ENCODE measurements at places on chromosomes 13 and 19.

DNA sequence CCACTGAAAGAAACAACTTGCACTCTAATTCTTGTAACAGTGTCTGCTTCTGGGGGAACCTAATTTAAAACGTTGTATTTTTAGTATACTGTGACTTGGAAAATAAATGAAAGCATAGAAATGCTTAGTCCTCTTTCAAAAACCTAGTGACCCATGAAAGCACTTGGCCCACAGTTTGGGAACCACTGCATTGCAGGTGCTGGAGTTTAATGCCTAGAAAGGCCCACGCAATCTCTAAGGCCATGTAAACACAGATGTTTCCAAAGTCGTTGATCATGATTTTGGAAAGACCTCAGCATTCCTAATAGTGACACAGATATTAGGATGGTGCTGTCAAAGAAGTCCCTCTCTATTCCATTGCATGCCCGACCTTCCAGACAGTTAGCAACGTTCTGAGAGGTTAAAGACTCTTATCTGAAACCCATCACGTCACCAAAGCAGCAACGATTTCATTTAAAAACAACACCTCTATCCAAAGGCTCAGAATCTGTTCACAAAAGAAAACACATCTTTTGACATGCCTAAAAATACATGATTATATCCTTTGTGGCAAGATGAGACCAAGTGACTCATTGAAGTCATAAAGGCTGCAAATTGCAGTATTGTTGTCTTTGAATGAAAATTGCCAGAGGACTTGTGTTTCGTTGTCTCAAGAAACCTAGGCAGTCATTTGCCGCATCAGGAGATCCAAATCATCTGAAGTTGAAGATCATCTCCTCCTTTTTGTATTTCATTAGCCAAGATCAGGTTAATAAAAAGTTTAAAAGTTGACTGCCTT, 328.0 kb upstream of the ZNF507 start:
- no peak for DNase-seq

- DNase-seq, result peak; percentile 89
These were observed 7.6 kb downstream of the CAPN12 start for GRCh38 chr19:38736413-38737280.

DNA sequence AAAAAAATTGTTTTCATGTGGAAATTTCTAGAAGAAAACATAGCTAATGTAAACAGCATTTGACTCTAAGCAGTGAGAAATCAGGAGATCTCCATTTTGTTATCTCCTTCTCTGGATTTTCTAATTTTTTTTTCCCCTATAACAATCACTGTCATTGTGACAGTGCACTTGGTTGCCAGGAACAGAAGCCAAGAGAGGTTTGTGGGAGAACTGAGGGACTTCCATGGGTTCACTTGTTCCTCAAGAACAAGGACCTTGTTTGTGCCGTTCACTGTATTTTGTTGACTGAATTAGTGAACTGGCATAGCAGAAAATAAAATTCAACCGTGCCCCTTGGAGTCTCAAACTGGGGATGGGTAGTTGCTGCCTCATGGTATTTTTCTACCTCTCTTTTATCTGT, 17.1 kb downstream of the SHISA7 start:
- no peak for DNase-seq

DNA sequence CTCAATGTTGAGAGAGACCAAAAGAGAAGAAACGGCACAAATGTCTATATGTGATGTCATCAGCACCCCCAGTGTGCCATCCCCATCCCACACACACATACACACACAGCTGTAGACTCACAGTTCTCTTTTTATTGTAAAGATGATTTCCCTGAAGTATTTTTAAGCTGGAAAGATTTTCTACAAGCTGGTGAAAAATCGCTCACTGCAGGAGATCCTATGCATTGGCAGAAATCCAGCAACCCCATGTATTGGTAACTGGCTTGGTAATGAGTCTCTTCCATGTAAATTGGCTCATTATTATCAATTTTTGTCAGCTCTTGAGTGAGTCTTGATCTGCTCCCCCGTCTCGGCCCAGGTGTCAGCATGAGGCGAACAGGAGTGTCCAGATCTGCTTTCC, 107.1 kb upstream of the UQCRFS1 start:
- no peak for DNase-seq

- DNase-seq, result no peak
These were observed 15.6 kb upstream of the RNASEH2B start for GRCh38 chr13:50894012-50894411.

- no peak for DNase-seq
These were observed 17.7 kb downstream of the PLEKHF1 start for GRCh38 chr19:29683009-29683408.

GRCh38 chr13:27923794-27924528, 4.2 kb downstream of the PDX1 start:
- no peak for DNase-seq

DNA sequence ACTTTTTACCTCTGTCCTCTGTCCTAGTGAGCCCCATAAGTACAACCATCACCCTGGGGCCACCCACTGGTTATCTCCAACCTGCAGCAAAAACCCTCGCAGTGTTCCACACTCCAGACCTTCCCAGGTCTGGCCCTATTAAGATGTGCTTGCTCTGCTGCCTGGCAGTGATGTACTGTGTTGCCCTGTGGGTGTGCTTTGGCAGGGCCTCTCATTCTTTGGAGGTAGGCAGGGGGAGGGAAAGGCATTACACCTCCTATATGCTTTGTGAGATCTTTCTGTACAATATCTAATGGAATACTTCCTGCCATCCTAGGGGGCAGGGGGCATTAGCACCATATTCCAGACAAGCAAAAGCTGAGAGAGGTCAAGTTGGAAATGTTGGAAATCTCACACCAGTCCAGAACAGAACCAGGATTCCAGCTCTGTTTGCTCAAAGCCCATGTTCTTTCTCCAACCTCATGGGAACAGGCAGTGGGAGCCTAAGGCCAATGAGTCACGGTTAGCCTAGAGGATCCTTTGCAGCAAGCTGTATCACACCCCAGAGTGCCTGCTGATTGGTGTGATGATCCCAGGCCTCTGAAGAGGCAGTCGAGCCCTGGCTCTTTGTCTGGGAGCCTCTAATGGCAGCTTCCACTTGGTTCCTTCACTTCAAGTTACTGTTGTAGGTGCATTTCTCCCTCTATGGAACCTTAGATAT, 59.7 kb upstream of the UBL3 start:
- DNase-seq, result no peak

DNA sequence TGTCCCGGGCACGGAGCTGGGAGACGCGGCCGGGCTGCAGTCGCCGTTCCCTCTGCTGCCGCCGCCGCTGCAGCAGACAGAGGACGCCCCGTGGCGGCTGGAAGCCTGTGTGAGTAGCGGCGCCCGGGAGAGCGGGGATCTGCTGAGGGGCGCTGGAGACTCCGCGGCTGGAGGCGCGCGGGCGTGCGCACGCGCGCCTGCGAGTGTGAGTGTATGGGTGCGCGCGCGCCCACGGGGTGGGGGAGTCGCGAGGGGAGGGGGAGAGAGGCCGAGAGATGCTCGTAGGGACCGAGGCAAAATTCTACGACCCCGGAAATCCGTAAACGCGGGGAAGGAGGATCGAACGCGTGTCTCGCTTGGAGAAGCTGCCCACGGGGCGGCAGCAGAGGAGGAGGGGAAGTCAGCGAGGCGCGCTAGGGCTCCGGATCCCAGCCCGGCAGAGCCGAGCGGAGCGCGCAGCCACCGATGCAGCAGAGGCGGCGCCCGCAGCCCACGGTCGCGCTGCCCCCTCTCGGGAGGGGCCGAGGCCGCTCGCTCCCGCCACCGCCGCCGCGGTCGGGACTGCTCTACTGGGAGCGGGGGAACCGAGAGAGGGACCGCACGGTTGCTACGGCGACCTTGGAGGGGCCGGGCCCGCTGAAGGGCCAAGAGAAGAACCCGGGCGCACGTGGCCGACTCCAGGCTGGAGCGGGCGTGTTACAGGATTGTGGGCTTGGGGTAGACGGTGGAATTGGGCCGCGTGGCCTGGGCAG, at the start of gene ENOX1:
ENOX1 (minus strand) TSS at position 207 of the 752 bp plus-strand sequence.
- DNase-seq, result peak; percentile 77
